ENCODE measurements at places on chromosomes 4 and X.

- DNase-seq = no peak
Measured at GRCh38 chr4:28225050-28225449, 1364.4 kb downstream of the STIM2 start.

DNA sequence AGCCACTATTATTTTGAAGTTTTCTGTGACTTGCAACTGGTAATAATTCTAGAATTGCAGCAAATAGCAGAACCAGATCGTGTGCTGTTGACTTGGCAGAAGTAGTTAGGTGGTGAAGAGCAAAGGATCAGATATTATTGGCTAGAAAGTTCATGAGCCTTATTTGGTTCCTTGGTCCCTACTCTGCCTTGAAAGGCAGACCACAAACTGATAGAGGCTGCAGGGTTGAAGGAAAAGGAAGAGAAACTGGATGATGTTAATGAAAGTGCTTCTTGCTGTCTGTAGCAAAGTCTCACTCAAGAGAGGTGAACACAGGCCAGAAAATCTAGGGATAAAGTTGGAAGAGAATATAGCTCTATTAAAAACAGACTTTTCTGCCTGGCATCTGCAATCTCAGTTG, 41.2 kb upstream of the RNF150 start:
- DNase-seq = no peak

DNA sequence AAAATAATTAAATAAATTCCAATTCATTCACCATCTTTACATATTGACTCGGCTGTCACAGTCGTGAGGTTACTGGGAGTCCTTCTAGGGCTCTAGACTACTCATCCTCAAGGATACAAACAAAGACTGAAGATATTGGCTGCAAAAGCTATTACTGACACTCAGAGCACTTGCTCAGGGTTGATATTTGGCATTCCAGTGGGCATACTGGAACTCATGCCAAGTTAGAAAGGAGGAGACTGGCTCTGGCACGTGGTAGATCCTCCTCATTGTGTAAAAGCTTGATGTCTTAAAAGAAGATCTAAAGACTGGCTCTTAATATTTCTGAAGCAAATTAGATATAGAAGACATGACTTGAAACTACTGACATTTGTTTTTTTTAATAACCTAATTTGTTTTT, 172.7 kb downstream of the GPM6A start:
- no peak for DNase-seq

DNA sequence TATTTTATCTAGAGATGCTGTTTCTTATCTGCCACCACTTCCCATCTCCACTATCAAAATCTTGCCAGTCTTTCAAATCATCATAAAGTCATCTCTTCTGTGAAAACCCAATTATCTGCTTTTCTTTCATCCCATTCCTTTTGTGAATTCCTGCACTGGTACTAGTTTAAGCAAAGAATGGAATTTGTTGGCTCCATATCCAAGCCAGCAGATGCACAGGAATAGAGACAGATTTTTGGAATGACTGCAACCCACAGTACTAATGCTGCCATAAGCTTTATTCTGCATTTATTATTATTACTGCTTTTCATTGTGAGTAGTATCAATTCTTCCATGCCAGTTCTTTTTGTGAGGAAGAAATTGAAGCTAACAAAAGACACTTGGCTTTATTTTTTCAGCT, 616.7 kb downstream of the RAPGEF2 start:
- DNase-seq = no peak

DNA sequence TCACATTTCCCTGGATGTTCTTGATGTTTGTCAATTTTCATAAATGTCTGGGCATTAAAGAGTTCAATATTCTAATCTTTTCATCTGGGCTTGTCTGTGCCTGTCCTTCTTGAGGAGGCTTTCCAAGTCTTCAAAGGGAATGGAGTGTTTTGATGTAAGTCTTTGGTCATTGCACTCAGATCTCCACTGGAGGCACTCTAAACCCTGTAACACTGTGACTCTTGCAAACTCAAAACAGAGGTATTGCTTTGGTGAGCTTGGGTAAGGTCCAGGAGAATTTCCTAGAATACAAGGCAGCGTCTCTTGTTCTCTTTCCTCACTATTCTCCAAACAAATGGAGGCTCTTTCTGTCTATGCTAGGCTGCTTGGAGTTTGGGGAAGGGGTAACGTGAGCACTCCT, 1118.1 kb upstream of the PABPC4L start:
- DNase-seq = no peak

- DNase-seq = no peak
Measured at GRCh38 chr4:74548561-74548960, 103.6 kb downstream of the AREG start.

GRCh38 chr4:113973345-113973744, 6.1 kb downstream of the ARSJ start:
- DNase-seq = no peak

- no peak for DNase-seq
Measured at GRCh38 chr4:634599-634985, 9.2 kb downstream of the PDE6B start.

DNA sequence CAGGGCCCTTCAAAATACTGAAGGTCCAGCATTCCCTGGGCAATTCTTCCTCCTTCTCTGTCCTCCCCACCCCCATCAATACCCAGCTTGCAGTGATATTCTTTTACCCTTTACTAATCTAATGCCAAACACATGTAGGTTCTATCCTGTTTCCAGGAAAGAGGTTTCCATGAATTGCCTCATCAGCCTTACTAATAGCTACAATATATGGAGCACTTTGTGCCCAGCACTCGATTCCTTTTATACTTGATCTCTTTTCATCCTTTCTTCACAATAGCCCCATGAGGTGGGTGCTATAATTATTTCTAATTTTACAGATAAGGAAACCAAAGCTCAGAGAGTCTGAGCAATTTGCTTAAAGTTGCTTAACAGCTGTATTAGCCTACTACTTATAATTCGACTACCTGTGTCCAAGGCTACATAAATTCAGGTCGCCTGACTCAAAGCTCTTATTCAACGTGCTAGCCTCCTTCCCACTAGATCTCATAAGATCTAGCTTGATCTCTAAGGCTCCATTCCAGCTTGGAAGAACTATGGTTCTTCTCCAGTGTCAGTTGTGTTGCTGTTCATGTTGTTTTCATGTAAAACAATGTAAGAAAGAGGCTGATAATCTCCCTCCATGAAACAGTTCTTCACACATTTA, 229.6 kb upstream of the PGRMC2 start:
- no peak for DNase-seq

DNA sequence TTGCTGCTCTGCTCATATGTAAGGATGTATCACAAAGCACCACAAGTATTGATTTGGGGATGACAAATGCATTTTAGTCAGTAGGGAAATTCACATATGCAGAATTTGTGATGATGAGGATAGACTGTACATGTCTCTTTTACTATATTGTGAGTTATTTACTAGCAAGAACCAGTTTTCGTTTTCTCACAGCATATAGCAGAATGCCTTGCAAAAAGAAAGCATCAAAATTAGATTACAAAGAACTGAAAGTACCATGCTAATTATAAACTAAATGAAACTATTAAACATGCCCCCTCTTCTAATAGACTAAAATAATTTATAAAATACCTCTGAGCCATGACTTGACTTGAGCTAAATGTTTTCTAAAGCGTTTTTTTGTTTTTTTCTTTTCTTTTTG, 20.1 kb downstream of the TNIP3 start:
- no peak for DNase-seq

GRCh38 chr4:118915468-118915867, 26.8 kb downstream of the SYNPO2 start:
- DNase-seq = no peak

DNA sequence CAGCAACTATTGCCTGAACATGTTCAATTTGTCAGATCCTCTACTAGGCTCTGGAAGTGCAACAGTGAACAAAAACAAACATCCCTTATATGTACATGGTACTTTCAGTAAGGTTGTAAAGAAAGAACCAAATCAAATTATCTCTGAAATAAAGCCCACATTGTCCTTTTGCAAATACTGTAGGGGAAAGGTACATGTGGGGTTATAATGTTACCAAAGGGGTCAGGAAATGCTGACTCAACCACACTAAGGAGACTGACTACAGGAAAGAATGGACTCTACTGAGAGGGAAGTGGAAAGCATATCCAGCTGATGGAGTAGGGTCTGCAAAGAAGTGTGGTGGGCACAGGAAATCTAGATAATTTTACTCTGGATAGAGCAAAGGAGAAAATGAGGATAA, 61.5 kb downstream of the PCDH18 start:
- no peak for DNase-seq

DNA sequence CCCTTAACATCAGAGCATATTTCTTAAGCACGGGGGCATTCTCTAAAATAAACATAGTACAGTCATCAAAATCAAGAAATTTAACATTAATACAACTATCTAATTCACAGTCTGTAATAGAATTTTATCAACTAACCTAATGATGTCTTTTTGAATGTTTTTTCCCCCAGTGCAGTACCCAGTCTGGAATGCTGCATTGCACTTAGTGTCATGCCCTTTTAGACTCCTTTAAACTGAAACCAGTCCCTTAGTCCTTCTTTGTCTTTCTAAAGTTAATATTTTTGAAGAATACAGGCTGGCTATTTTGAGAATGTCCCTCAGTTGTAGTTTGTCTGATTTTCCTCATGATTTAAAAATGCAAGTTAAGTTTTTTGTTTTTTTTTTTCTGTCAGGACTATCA, 9.5 kb downstream of the ENPEP start:
- no peak for DNase-seq

DNA sequence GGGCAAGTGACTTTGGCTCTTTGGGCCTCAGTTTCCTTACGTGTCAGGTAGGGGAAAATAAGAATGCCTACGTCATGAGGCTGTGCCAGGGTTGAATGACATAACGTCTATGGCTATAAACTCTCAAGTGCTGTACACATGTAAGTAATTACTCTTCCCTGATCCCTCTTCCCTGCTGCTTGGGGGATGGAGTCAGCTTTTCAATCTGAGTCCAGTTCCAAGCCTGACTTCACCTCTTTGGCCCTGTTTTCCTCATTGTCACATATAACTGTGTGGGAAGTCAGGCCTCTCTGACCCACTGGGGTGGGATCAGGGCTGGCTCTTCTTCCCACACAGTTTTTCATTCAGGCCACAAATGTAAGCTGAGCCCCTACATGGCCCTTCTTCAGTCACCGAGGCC, 11.4 kb upstream of the CITED1 start:
- DNase-seq = no peak

DNA sequence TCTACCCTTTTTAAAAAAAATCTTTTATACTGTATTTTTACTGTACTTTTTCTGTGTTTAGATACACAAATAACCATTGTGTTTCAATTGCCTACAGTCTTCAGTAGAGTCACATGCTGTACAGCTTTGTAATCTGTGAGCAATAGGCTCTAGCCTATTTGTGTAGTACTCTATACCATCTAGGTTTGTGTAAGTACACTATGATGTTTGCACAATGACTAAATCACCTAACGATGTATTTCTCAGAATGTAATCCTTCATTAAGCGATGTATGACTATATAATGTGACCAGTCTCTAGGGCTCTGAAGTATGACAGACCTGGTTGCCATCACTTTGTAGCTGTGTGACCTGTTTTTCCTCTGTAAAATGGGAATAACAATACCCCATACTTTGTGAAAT, 14.2 kb upstream of the DCAF4L1 start:
- DNase-seq = no peak

GRCh38 chr4:39970671-39971640, 6.8 kb downstream of the PDS5A start:
- no peak for DNase-seq

GRCh38 chr4:13766761-13767540, 139.4 kb upstream of the BOD1L1 start:
- no peak for DNase-seq

DNA sequence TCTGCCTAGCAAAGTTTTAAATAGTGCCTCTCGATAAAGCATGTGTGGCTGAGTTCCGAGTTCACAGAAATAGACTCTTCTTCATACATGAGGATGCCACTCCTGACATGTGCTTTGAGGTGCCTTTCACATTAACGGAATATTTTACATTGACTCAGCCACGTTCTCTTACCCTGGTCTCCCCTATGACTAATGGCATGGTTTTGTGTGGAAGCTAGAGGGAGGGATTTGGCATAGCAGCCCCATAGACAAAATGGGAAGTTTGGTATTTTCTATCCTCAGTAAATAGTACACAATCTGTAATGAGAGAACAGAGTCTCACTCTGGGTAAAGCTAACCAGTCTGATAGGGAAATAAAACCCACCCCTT, 68.9 kb downstream of the PCDH19 start:
- DNase-seq = no peak

DNA sequence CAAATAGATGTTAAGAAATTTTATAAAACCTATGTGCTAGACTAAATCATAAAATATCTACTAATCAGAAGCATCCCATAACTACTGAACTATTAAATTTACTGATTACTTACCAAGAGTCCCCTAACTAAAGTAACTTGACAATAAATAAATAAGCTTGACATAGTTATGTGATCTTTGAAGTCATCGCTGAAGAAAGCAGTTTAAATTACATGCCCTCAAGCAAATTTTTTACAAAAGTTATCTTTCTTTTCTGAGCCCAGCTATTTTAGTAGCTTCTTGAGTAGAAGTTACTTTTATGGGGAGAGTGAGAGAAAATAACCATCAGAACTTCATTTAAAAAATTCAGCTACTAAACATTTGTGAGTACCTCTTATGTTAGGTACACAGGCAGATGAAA, 150.9 kb upstream of the FAM241A start:
- DNase-seq = no peak

DNA sequence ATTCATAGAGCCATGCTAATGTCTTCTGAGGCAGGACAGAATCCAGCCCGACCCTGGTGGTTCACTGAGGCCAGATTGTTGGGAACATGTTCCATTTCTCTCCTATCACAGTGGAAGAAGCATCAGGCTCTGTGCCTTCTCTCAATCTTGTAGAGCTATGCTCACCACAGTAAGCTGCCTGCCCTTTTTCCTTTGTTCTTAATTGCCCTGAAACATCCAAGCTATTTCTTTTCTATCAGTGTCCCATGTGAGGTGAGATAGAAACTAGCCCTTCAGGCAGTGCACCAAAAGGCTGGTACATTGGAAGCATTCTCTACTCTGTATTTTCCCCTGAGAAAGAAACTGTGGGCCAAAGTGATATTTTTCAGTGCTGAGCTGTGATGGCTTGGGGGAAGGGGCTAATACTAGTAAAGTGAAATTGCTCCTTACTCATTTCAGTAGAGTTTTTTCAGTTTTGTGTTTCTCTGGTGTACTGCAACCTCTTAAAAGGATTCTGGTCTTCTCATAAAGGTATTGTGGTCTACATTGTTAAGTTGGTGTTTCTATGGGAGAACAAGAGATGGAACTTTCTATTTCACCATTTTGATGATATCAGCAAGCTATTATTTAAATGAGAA, 611.2 kb downstream of the RPA4 start:
- DNase-seq = no peak

DNA sequence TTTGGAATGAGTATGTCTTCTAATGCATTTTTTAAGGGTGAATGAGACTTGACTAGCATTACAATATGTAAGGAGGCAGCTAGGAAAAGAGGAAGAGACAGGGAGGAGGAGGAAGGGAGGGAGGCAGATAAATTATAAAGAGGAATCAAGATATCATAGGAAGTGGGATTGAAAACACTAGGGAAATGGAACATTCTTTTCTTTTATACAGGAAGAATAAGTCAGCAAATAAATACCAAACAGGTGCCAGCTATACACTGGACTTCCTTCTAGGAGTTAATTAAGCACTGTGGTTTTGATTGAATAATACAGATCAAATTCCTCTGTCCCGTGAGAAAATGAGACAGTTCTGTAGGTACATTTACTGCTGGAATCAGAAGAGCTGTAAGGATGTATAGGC, 78.6 kb downstream of the PACRGL start:
- no peak for DNase-seq

GRCh38 chrX:38804432-38804681, 3.1 kb downstream of the MID1IP1 start:
- no peak for DNase-seq

All from cortex of kidney (tissue), 1 donor.